GM23338 (cell line): ENCODE measurements at places on chromosomes 1 and 21. TPM values are rescaled to one million over a fixed set of nuclear protein-coding genes. Genes with fewer than 3 reads are reported as not detected.

DNA sequence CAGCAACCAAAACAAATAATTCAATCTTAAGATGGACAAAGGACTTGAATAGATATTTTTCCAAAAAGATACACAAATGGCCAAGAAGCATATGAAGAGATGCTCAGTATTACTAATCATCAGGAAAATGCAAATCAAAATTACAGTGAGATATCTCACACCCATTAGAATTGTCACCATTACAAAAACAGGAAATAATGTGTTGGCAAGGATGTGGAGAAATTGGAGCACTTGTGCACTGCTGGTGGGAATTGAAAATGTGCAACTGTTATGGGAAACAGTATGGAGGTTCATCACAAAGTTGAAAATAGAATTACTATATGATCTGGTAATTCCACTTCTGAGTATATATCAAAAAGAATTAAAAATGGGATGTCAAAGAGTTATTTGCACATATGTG, 83.2 kb downstream of the SH3GLB1 start:
- H3K4me3 ChIP-seq = no peak overlapping the region
- no peaks in the 10 kb centered on the region for H3K36me3 ChIP-seq
- no peak for DNase-seq
- no peaks in the 10 kb centered on the region for H3K27me3 ChIP-seq
- no peak overlapping the region for H3K27ac ChIP-seq
- no peaks in the 10 kb centered on the region for H3K4me1 ChIP-seq

GRCh38 chr1:190864013-190864641, 386.5 kb upstream of the BRINP3 start:
- H3K27me3 ChIP-seq = no peaks in the 10 kb centered on the region
- no peaks in the 10 kb centered on the region for H3K4me1 ChIP-seq
- no peaks in the 10 kb centered on the region for H3K36me3 ChIP-seq
- no peak for DNase-seq

- H3K27ac ChIP-seq = no peak overlapping the region
- no peak overlapping the region for H3K4me3 ChIP-seq
- no peaks in the 10 kb centered on the region for H3K4me1 ChIP-seq
- H3K36me3 ChIP-seq = no peaks in the 10 kb centered on the region
These were observed 38.5 kb downstream of the MAP3K7CL start for GRCh38 chr21:29168891-29169315.

GRCh38 chr1:106956721-106957120, 99.8 kb upstream of the PRMT6 start:
- no peaks in the 10 kb centered on the region for H3K36me3 ChIP-seq
- H3K4me3 ChIP-seq = no peak overlapping the region
- no peak for DNase-seq
- no peak overlapping the region for H3K27ac ChIP-seq
- H3K4me1 ChIP-seq = peaks cover 18% of the 10 kb centered on the region

The OLIG2 gene
- 0.04 and 1.4 TPM in 2 replicates for total RNA-seq
